Stimulated activated CD8-positive, alpha-beta memory T cell treated with anti-CD3 and anti-CD28 coated beads, Interleukin-2, amount 100 ng/mL, for 1 hour (primary cell): ENCODE measurements at places on chromosomes 7 and 10.

DNA sequence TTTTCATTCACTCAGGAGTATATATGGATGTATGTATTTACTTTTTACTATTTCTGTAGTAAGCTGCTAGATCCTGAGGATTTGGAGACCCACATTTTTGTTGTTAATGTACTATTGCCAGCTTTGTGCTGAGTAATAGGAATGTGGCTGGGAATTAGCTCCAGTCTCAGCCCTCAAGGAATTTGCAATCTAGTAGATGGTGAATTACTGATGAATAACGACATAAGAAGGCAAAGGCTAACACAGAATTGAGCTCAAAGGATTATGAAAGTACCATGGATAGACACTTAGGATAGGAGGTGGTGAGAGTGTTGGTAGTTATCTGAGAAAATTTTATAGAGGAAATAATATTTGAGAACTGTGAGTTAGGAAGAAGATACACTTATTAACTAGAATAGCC is 19.9 kb downstream of the CASD1 start:
- DNase-seq = no peak

- DNase-seq = no peak
Observed at GRCh38 chr10:82880776-82881290, 1005.8 kb downstream of the NRG3 start.

GRCh38 chr10:7700577-7701125 is 2.5 kb upstream of the ITIH2 start:
- no peak for DNase-seq

GRCh38 chr7:24475166-24475961 is 97.9 kb upstream of the PALS2 start:
- no peak for DNase-seq

GRCh38 chr7:117819558-117819957 is 53.7 kb downstream of the CTTNBP2 start:
- DNase-seq = no peak

GRCh38 chr10:112137154-112137987 is 46.2 kb downstream of the GPAM start:
- DNase-seq = peak; percentile 37

DNA sequence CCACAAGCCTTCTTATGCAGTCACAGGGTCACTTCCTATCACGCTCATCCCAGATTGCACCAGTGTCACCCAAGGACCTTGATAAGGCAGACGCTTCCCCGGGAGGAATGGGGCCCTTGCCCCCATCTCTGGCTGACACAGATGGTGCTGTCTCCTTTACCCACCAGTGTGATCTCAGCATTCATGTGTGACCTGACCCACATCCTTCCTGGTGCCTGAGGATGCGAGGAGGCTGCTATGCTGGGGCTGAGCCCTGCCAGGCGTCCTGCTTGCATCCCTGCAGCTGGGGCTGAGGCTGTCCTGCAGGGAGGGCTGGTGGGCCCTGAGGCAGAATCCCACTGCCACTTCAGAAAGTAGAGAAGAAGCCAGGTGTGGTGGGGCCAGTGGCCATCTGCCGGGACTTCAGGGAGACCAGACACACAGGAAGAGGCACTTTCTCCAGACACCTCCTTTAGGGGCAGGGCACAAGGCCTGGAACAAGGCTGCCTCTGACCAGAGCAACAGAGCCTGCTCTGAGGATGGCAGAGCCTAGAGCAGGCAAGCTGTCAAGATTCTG is 35.3 kb downstream of the RASGEF1A start:
- no peak for DNase-seq

GRCh38 chr10:28765641-28766040 is 88.3 kb downstream of the BAMBI start:
- DNase-seq = no peak

- no peak for DNase-seq
Observed at GRCh38 chr7:108045669-108046068, 42.7 kb upstream of the LAMB1 start.

GRCh38 chr7:98378210-98378819 is 22.6 kb downstream of the BAIAP2L1 start:
- DNase-seq = no peak

DNA sequence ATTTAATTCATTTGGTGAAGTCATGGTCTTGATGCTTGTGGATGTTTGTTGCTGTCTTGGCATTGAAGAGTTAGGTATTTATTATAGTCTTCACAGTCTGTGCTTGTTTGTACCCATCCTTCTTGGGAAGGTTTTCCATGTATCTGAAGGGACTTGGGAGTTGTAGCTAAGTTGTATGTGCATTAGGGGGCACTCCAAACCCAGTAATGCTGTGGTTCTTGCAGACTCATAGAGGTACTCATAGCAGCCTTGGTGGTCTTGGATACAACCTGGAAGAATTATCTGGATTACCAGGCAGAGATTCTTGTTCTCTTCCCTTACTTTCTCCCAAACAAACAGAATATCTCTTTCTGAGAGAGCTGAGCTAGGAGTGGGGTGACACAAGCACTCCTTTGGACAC is 93.2 kb downstream of the ADCYAP1R1 start:
- no peak for DNase-seq

GRCh38 chr10:124152139-124153022 is 59.0 kb upstream of the CHST15 start:
- no peak for DNase-seq

- DNase-seq = no peak
Observed at GRCh38 chr10:132209130-132209529, 22.4 kb downstream of the DPYSL4 start.

GRCh38 chr10:97687785-97688781 is 1.0 kb upstream of the AVPI1 start:
- no peak for DNase-seq

DNA sequence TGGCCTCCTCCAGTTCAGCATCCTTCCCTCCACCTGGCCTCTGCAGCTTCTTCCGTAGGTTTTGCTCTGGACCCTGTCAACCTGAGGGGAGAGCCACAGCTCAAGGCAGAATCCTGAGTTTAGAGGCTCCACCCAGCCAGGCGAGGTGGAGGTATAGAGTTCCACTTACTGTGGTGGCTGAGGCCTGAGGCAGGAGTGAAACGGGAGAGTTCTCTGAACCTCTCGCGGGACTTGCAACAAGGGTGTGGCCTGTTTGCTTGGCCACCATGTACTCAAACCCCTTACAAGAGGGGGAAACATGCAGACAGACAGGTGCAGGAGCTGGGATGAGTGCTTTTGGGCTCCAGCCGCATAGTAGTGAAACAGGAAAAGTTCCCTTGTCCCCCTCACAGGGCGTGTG is 154.0 kb upstream of the C7orf33 start:
- DNase-seq = no peak

DNA sequence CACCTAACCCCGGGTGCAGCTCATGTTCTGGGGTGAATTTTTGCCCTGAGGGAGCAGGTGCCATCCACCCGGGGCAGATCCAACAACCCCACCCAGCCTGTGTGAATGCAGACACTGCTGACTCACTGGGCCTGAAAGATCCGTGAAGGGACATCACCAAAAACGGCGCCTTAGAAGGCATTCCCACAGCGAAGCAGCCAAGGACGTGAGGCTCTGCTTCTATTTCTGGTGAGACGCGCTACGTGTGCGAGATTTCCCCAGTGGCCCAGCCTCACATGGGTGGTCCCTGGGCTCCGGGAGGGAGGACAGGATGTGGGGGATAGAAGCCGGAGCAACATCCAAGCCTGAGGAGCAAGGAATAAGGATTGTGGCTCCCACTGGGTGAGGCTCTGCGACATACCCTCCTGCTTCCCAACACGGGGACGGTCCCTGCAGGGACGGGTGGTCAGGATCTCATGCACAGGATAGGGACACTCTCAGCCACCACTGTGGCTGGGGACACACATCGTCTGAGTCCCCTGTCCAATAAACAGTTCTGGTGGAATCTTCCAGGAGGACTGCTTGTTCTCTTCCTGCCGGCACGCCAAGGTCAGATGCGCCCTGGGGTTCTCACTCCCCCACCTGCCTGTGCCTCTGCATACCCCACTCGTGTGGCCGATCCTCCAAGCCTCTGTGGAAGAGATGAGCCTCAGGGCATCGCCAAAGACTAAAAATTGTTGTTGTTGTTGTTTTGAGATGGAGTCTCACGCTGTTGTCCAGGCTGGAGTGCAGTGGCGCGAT is 70.2 kb downstream of the ZRANB1 start:
- DNase-seq = no peak

DNA sequence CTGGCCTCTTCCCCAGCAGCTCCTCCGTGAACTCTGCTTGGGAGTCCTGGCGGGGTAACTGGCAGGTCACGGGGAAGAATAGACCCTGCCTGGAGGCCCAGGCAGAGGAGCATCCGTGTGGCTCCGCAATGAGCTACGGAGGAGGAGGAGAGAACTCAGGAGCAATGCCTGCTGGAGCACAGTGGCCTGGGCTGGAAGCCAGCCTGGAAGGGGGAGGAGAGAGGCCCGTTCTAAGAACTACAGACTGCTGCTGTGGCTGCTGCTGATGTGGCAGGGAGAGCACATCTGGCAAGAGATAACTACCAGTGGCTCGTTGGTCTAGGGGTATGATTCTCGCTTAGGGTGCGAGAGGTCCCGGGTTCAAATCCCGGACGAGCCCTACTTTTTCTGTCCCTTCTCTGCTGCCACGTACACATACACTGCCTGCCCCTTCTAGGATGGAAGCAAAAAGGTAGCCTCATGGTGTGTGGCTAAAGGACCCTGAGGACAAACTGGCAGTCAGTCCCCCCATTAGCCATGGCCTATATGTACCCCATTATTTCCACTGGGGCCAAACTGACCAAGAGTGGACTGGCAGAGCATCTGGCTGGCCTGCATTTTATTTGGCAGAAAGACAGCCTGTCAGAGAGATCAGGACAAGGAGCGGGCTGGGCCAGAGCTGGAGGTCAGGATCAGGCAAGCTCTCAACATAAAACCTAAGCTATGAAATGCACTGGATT is 7.7 kb upstream of the OPN1SW start:
- DNase-seq = no peak

DNA sequence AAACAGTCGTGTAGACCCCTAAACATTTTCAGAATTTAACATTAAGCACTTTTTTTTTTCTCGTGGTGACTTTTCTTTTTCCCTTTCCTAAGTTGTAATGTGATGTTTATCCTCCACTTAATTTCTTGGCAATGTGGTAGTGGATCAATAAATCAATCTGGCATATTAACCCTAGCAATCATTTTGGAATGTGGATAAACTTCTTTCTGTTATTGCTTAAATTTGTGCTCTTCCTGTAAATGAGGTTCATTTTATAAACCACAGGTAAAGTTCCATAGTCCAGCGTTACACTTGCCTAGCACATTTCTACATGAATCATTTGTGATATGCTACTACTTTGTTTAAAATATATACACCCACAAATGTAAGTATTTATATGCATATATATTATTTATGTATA is 247.4 kb upstream of the ETV1 start:
- no peak for DNase-seq

- no peak for DNase-seq
Observed at GRCh38 chr10:35208536-35208935, 81.9 kb downstream of the CREM start.

GRCh38 chr7:47026780-47027361 is 555.0 kb downstream of the TNS3 start:
- no peak for DNase-seq

DNA sequence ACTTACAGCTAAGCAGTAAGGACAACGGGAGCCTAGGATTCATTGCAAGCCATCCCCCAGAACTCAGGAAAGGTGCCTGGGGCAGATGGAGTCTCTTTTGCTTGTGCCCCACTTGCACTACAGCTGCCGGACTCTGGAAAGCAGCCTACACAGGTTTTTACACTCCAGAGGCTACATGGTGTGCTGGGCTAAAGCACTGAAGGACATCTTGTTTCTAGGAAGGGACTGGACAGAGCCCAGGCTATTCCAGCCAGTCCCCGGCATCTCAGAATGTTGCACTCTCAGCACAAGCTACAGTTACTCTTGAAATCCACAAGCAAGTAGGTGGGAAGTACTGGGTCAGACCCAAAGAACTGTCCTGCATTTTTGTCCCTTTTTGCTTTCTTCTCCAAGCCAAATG is 333.1 kb downstream of the TNS3 start:
- no peak for DNase-seq

- DNase-seq = no peak
Observed at GRCh38 chr7:132956556-132956955, 125.3 kb downstream of the CHCHD3 start.

DNA sequence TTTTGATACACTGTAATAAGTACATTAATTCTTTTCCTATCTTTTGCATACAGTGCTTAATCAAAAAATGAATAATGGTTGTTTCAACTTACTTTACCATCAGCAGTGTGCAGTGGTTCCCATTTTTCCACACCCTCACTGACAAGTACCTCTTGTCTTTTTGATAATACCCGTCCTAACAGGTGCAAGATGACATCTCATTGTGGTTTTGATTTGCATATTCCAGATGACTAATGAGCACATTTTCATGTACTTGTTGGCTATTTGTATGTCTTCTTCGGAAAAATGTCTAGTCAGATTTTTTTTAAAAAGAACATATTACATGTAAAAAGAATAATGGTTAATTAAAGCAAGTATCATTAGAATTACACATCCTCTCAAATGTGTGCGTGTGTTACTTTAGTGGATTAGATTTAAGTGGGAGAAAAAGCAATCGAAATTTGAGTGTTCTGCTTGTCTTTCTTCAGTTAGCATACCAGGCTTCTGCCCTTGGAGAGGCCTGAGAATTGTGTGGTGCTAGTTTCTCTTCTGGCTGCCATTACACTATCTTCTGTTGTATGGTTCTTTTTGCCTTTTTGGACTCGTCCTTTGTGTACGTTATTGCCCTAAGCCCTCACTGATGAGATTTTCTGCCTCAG is 291.2 kb downstream of the AUTS2 start:
- no peak for DNase-seq

DNA sequence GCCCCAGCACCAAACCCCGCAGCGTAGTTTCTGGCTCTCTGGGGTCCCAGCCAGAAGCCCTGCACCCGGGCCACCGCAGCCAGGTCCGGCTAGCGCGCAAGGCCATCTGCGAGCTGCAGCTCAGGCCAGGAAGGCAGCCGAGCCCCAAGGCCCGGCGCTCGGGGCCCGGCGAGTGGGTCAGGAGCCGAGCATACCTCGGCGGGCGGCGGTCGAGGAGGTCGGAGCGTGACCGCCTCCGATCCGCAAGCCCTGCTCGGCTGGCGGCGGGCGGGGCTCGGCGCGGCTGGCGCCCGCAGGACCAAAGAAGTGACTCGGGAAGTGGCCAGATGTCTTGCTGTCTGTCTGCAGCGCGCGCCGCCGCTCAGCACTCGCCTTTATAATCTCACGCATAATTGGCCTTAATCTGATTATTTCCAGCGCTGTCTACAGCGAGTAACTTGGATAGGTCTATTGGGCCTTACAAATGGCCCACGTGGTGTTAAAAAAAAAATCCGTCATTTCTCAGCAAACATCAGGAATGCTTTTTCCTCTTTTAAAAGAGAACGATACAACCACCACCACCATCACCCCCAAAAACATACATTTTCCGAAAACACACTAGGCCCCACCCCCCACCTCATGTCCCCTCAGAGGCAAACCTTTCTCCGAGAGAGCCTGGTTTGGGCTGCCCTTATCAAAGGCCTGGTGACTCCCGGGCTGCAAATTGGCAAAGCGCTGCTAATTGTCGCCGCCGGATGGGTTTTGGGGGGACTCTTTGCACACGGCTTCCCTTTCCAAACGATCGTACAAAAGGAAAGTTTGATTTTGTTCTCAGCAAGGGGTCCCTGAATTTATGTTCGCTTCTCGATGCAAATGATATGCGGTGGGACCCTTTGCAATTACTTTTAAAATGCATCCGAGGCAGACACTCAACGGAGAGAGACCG is at the start of gene DRGX:
DRGX (minus strand) TSS at position 349 of the 925 bp plus-strand sequence. CDS start 649 bp downstream, outside the sequence.
- DNase-seq = no peak
